ENCODE measurements at places on chromosomes 16 and 17. TPM values are rescaled to one million over a fixed set of nuclear protein-coding genes. Genes with fewer than 3 reads are reported as not detected.

The NLRC3 gene
- 0.52 TPM for total RNA-seq

The PRSS27 gene
- not detected for total RNA-seq

The USP43 gene
- total RNA-seq, result under 0.01 TPM

The PRR29 gene
- total RNA-seq, result not detected

The QPRT gene
- total RNA-seq, result 34.4 TPM

The ZSCAN10 gene
- total RNA-seq, result not detected

The UBFD1 gene
- total RNA-seq, result 36.5 TPM

The GNG13 gene
- total RNA-seq, result not detected

The NPIPB4 gene
- 8.4 TPM for total RNA-seq

The ABCA9 gene
- 30.3 TPM for total RNA-seq

The LLGL2 gene
- total RNA-seq, result 4.7 TPM

The WNK4 gene
- total RNA-seq, result not detected

The LGALS3BP gene
- total RNA-seq, result 55.8 TPM

The SLC12A3 gene
- not detected for total RNA-seq

The CES3 gene
- 0.52 TPM for total RNA-seq
